ENCODE measurements at places on chromosomes 12 and 14.

GRCh38 chr12:22299294-22299912, 35.1 kb downstream of the ST8SIA1 start:
- DNase-seq: peak; percentile 54

- peak; percentile 55 for DNase-seq
Observed at GRCh38 chr12:56836800-56837663, 73.9 kb downstream of the HSD17B6 start.

- no peak for DNase-seq
Observed at GRCh38 chr12:113095405-113095804, 38.9 kb downstream of the DTX1 start.

GRCh38 chr14:105746124-105746514, 219.7 kb downstream of the TMEM121 start:
- no peak for DNase-seq

GRCh38 chr12:51832354-51833107, 16.0 kb downstream of the FIGNL2 start:
- no peak for DNase-seq

- DNase-seq: no peak
Observed at GRCh38 chr14:79111987-79112501, 941.9 kb downstream of the NRXN3 start.

GRCh38 chr12:59484575-59484974, 111.3 kb upstream of the SLC16A7 start:
- no peak for DNase-seq

- no peak for DNase-seq
Observed at GRCh38 chr12:113601656-113602263, 130.1 kb upstream of the LHX5 start.

DNA sequence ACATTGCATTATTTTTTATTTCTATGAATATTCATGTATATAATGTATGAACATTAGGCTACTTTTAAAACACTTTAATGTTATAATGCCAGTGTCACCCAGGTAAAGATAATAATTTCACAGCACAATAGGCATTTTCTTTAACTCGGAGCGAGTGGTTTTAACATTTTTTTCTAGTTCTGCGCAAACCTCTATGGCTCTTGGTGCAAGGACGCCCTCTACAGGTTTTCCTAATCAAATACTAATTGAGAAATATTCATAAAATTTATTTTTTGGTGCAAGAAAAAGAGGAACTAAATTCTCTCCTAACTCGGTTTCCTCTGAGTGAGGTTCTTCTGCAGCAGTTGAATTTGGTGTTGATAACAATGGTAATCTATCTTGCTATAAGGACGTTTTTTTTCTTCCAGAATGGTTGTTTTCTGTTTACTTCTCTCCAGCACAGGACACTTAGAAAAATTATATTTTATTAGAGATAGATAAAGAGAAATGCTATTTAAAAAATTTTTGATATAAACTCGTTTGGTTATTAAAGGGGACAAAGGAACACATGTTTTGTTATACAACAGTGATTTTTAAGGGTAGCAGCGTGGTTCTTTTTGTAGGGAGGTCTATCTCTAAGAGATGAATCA, 2.4 kb upstream of the WIF1 start:
- DNase-seq: peak; percentile 37

GRCh38 chr14:70020352-70021170, 141.3 kb downstream of the SMOC1 start:
- no peak for DNase-seq

DNA sequence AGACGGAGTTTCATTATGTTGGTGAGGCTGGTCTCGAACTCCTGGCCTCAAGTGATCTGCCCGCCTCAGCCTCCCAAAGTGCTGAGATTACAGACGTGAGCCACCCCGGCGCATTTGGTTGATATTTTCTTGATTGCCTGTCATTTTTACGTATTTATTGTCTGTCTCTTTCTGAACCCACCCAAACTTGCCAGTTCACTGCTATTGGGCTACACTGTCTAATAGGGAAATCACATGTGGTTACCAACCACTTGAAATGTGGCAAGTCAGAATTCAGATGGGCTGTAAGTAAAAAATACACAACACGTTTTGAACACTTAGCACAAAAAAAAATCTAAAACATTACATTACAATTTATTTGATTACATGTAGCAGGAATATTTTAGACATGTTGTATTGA, 2.1 kb downstream of the WSB2 start:
- peak; percentile 19 for DNase-seq

DNA sequence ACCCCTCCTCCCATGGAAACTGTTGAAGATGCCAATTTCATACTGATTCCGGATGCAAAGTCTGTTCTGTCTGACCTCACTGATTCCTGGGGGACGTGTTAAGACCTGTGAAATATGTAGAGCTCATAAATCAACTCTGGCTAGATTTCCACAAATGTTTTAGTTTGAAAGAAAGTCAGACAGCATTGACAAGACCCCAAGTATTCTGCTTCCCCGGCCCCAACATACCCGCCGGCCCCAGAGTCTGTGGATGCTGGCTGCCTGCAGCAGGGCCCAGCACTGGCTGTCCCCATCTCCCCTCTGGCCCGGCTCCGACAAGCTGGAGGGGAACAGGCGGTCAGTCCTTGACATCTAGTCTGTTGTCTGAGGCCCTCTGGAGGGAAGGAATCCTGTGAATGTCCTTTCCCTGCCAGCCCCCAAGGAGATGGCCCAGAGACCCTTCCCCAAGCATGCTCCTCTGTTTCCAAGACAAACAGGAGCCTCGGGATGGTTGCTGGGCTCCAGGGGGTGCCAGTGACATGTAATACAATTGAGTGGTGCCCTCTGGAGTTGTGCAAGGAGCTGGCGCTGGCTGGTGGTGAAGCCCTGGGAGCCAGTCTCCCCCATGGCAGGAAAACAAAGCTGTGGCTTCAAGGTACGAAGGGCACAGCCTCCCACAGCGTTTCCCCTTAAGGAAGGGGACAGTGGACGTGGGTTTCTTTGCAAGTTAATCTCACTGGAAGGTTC, 22.3 kb downstream of the FBLN5 start:
- DNase-seq: no peak

DNA sequence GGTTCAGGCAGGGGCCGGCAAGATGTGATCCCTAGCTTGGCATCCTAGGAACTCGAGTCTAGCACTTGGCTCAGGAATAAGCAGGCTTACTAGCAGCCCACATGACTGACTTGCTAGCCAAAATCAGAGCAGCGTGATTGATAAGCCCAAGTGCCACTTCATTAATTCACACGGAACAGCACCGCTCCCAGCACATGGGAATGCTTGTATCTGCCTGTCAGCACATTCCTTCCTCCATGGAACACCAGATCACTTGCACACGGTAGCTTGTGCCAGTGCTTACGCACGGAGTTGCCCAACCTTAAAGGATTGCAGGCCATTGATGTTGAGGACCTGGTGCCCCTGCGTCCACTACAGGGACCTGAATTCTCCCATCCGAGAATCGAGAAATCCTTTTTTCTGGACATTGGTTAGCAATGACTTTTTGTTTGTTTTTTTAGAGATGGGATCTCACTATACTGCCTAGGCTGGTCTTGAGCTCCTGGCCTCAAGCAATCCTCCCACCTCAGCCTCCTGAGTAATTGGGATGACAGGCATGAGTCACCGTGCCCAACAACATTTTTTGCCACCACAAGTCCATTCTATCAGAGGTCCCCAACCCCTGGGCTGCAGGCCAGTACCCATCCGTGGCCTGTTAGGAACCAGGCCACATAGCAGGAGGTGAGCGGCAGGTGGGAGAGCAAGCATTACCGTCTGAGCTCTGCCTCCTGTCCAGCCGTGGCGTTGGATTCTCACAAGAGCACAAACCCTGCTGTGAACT, 30.6 kb upstream of the TSPAN9 start:
- DNase-seq: no peak

- no peak for DNase-seq
Observed at GRCh38 chr12:10042167-10042566, 11.7 kb downstream of the CLEC9A start.

GRCh38 chr12:107485731-107486130, 199.9 kb upstream of the PWP1 start:
- no peak for DNase-seq

DNA sequence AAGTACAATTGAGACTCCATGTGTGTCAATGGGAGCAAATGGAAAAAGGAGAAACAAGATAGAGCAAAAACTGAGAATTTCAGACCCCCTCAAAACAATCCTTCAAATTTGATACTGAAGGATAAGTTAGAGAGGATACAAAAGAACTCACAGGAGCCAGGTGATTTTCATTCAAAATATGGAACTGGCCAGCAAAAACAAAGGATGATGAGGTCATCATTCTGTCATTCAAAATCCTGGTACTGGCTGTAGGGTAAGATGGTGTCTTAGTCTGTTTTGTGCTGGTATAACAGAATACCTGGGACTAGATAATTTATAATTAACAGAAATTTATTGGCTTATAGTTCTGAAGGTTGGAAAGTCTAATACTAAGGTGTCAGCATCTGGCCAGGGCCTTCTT, 80.6 kb downstream of the LMNTD1 start:
- DNase-seq: no peak

GRCh38 chr12:9064201-9064814, 51.4 kb downstream of the A2M start:
- peak; percentile 55 for DNase-seq

GRCh38 chr12:102421802-102422583, 58.4 kb downstream of the IGF1 start:
- DNase-seq: no peak

DNA sequence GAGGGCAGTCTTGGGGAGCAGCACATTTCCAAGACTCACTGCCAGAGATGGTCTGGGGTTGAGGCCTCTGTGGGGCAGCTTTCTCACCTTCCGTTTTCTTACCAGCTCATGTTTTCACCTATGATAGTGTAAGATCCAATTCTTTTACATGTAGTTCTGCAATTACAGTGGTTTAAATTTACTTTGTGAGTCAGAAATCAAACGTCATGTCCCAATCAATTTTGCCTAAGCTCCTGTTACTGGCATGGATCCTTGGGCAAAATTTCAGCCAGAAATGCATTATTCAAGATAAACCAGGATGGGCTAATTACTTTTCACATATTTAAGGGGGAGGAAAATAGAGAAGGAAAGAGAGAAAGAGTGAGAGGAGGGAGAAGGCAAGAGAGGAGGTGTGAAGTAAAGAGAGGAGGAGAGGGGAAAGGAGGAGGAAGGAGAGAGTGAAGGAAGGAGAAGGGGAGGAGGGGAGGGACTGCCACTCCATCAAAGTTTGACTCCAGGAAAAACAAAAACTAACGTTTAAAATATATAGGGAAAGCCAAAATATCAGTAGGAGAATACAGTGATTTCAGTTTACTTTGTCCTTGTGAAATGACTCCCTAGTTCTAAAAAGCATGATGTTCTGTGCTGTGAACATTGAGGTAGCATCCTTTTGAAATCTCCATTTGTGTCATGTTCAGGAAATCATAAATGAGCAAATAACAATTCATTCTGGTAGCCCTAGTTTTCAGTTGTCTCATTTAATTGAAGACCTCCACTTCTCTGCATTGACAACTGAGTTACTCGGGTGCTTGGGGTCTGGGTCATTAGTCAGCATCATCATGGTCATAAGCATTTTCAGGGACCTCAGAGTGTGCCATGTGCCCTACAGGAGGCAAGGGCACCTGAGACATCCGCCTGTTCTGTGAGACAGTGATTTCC, 3.0 kb downstream of the BMAL2 start:
- DNase-seq: no peak

DNA sequence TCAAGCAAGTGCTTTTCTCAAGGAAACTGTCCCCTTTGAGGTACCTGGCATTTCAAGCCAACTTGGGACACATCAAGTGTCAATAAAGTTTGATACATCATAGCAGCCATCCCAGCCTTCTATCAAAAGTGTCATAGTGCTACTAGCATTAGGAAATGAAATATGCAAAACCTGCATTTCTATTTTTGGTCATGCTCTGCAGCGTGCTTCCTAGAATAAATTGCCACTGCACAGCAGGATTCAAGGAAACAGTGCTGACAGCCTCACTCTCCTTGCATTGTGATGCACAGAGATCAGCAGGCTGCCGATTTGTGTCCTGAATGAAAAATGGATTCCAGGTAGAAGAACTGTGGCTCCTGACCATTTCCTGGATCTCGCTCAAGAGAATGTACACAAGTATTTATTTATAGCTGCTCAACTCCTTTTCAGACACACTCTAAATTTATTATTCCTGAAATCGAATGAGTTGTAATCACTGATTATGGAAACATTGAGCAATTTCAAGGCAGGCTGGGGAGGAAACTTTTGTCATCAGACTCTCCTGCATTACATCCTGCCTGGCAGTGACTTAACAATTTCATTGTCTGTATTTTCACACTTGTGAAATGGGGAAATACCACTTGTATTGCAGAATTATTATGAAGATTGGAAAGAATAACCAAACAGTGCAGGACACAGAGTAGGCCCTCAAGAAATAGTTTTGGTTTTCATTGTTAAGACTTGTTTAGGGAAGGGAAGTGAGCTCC, 120.9 kb downstream of the SLC38A6 start:
- peak; percentile 67 for DNase-seq

DNA sequence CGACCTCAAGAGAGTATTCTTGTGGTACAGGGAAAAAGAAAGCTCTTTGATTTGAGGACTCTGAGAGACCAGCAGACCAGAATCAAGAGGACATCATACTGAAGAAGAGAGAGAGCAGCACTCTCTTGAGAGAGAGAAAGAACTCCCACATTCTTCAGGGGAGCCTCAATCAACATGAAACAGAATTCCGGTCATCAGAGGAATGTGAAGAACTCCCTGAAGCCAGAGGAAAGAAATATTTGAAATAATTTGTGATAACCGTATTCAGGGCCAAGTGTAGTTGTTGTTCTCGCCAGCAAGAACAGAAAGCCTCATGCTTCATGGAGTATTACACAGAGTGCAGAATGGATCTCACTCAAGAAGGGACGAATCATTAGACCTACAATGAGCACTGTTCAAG, 363.8 kb upstream of the TMEM132C start:
- peak; percentile 62 for DNase-seq

GRCh38 chr12:23949348-23950209, at the start of gene SOX5:
Gene SOX5, minus strand, starts transcription at chr12:23949670. Its CDS starts 69 bp downstream, at chr12:23949601.
- peak; percentile 75 for DNase-seq

DNA sequence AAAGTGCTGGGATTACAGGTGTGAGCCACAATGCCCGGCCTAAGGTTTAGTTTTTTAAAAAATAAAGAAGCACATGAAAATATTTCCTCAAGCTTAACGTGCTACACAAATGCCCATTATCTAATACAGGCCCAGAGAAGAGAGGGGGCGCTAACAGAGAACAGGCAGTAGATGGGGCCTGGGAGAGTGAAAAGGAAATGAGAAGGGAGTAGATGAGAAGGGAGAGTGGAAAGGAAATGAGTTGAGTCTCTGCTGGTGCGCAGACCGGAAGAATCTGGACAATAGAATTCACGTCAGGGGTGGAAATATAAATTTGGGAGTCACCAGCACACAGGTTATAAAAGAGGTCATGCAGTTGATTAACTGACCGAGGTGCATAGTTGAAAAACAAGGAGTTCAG, 10.7 kb downstream of the PXN start:
- DNase-seq: no peak

- DNase-seq: no peak
Observed at GRCh38 chr12:41942354-41942753, 202.3 kb downstream of the GXYLT1 start.

All from astrocyte of the spinal cord (primary cell).